ENCODE measurements at places on chromosomes 5 and 9.

- DNase-seq = no peak
Measured at GRCh38 chr9:12652973-12653372, 40.2 kb upstream of the TYRP1 start.

DNA sequence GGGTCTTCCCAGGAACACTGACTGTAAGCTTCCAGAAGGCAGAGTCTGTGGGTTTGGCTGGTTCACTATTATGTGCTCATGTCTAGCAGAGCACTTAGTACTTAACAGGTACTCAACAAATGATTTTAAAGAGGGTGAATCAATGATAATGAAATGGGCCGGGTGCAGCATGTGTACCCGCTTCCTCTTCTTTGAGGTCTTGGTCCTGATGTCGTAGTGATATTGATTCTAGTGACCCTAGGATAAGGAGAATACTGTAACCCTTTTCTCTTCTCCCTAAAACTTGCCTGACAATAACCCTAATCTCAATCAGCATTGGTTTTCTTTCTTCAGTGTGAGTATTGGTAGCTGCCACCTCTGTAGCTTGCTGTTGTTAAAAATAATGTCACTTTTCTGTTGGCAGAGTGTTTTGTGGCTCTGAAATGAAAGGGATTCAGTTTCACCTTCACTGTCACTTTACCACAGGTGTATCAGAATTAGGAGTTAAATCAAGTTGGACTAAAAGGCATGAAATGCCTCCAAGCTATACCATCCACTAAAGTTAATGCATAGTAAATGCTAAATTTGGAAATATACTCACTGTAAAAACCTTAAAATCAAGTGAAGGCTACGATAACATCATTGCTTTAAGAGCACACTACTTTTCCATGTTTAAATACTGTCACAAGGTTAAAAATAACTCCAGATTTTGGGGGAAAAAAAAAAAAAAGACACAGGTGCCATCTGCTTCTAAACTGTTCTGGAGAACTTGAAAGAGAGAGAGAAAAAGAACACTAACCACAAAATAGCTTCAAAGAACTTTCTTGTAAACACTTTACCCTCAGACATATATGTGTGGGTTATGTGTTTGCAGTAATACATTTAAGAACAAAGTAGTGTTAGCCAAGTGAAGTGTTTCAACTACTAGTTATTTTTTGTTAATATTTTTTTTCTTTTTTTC is 6.0 kb downstream of the CAMK4 start:
- no peak for DNase-seq

DNA sequence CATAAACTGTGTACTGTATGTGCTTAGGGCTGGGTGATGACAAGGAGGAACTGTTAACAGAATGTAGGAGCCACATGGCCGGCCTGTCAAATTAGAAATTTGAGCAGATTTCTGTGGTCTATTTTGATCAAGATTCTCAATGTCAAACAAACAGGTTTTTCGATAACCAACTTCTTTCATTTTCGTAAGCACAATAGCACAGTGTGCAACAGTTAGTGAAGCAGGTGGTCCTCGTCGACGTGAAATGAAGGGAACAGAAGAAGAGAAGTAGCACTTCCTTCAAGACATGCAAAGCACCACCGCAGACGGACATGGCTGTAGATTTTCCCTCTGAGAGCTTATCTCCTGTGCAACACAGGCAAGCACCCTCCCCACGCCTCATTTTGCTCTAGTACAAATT is 252.1 kb downstream of the CRB2 start:
- DNase-seq = no peak

GRCh38 chr5:127280491-127281220 is 9.9 kb upstream of the MEGF10 start:
- DNase-seq = no peak

GRCh38 chr9:116032683-116033440 is 120.7 kb upstream of the PAPPA start:
- no peak for DNase-seq

DNA sequence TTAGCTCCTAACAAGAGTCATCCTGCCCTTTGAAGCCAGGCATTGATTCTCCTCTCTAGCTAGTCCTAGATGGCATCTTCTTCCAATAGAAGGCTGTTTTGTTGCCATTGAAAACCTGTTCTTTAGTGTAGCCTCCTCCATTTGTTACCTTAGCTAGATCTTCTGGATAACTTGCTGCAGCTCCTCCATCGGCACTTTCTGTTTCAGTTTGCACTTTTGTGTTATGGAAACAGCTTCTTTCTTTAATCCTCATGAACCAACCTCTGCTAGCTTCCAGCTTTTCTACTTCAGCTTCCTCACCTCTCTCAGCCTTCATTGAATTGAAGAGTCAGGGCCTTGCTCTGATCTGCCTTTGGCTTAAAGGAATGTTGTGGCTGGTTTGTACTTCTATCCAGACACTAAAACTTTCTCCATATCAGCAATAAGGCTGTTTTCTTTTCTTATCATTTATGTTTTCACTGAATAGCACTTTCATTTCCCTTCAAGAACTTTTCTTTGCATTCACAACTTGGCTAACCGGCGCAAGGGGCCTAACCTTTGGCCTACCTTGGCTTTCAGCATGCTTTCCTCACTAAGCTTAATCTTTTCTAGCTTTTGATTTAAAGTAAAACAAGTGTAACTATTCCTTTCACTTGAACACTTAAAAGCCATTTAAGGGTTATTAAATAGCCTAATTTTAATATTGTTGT is 166.5 kb upstream of the SLC12A2 start:
- no peak for DNase-seq

- DNase-seq = no peak
Measured at GRCh38 chr9:82584349-82584863, 478.5 kb downstream of the RASEF start.

DNA sequence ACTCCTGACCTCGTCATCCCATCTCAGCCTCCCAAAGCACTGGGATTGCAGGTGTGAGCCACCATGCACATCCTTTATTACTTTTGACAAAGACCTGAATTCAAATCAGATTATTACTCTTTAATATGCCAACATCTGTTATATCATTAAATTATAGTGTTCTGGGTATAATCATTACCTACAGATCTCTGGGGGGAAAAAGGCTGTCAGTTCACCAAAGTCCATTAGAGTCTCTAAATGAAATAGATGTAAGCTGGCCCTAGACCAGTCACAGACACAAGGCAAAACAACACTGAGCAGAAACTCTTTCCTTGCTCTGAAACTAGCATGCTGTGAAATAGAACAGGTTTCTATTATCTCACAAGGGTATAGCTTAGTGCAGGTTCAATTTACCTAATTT is 21.6 kb upstream of the TRIO start:
- DNase-seq = no peak

GRCh38 chr5:132506094-132506692 is 15.6 kb upstream of the IRF1 start:
- no peak for DNase-seq

GRCh38 chr9:2179567-2179966 is 164.4 kb downstream of the SMARCA2 start:
- no peak for DNase-seq

GRCh38 chr5:19927919-19928318 is 60.1 kb downstream of the CDH18 start:
- no peak for DNase-seq
